ENCODE measurements at places on chromosomes 5 and 9. TPM values are rescaled to one million over a fixed set of nuclear protein-coding genes. Genes with fewer than 3 reads are reported as not detected.
A peak's percentile ranks its signal among the peaks of the same experiment; 100 is the strongest.

Gene BHMT
- total RNA-seq = not detected

Gene LRRTM2
- total RNA-seq = 2.1 TPM

DNA sequence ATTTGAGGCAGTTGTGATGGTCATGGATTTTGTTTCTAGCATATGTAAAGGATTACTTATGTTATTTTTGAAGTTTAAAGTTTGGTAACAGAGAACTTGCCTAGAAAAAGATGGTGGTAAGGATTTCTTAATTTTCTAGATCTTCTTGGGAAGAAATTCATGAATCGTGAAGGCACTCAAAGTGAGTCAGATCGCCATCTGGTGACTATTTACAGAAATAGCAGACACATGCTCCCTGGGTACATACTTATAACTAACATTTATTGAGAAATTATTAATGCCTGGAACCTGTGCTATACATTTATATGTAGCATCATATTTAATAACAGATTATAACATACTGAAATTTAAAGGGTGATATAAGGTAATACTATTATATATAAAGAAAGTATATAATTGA, 299.7 kb downstream of the IZUMO3 start:
- DNase-seq = no peak

Gene TLR4
- total RNA-seq = 1.9 TPM

DNA sequence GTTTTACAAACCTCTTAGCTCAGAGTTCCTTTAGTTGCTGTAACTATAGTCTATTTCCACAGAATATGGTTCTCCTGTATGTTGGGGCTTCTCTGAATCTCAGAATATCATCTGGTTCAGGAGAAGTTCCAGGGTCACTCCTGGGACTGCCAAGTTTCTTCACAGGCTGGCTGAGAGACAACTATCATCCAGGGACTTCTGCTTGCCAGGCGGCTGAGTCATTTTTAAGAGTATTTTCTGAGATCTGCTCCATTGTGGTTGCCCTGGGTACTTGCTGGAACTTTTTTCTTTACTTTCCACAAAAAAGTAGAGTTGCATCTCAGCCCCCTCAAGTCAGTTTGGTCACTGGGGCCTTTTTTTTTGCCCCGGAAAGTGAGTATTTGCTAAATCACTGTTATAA, 566.5 kb downstream of the LRRC70 start:
- no peak for DNase-seq

DNA sequence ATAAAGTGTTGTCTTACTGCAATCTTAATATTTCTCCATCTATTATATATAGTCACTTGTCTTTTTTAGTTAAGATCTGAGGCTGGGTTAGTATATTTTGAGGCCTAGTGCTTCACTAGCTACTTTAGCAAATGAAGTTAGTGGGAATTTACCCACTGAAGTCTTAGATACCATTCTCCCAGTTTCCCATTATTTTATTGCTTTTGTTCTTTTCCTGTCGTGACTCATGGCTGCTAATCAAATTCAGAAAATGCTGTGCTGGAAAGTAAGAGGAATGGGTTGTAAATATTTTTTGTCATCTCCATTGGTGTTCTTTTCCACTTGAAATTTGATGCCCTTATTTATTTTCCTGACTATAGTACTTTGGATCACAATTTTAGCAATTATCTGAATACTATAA, 14.2 kb downstream of the TCERG1 start:
- no peak for DNase-seq

Gene FOXD4L3
- not detected for total RNA-seq

Gene SLC4A9
- 0.18 TPM for total RNA-seq

Gene SLC36A3
- total RNA-seq = not detected

- peak; percentile 49 for DNase-seq
Observed at GRCh38 chr5:39274398-39275085, 55.2 kb upstream of the FYB1 start.

DNA sequence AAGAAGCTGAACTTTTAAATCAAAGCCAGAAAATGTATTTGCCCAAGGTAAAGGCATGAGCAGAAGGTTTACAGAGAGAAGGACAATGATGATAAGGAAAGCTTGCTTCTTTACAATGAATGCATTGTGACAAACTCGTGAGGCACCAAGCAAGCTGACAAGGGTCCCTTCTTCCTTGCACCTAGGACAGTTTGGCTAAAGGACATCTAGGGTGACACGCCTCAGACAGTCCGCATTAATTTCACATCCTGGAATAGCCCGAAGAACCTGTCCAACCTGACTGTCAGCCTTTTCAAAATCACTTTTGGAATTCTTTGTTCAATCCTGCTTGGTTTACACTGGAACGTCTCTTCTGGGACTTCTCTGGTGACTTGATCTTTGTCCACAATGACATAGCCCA, 146.4 kb upstream of the MAP3K1 start:
- DNase-seq = peak; percentile 7

GRCh38 chr9:80836013-80836412, 853.3 kb downstream of the TLE1 start:
- no peak for DNase-seq

DNA sequence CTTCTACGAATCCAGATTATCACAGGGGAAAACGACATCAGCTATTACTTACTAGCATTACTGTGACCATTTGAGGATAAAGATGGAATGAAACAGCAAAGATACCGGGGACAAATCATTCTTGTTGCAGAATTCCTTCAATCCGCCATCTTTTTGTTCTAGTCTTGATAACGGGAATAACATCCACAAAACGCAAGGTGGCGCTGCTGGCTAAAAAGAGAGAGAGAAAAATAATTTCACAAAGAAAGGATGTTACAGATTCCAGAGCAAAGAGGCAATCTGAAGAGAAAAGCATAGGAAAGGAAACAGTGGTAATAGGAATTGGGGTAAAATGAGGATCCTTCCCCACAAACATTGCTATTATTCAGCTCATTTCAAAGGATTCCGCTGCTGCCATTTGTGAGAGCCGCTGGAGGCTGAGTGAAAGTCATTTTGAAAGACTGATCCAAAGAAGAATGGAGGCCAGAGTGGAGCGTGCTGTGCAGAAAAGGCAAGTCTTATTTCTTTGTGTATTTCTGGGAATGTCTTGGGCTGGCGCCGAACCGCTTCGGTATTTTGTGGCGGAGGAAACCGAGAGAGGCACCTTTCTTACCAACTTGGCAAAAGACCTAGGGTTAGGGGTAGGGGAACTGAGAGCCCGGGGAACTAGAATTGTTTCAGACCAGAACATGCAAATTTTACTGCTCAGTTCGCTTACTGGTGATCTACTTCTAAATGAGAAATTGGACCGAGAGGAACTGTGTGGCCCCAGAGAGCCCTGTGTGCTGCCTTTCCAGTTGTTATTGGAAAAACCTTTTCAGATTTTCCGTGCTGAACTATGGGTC, at the start of gene PCDHB7:
TSS of gene PCDHB7 (plus strand) at position 264 of the 824 bp plus-strand sequence. CDS start at position 456, 192 bp downstream.
- DNase-seq = peak; percentile 70

Gene EMB
- total RNA-seq = 28.1 TPM

DNA sequence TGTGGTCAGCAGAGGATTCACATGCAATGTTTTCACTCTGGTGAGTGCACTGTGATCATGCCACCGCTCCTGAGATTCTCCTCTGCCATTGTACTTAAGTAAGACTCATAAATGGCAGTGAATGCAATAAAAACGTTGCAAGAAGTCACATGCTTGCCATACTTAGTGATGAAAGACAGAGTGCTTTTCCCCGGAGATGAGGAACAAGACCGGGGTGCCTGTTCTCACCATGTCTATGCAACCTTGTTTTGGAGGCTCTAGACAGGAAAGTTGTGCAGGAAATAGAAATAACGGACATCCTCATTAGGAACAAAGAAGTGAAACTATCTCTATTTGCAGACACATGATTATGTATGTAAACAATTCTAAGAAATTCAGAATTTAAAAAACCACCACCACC, 84.7 kb upstream of the IRX2 start:
- DNase-seq = peak; percentile 8

Gene PITX1
- total RNA-seq = 0.11 TPM

DNA sequence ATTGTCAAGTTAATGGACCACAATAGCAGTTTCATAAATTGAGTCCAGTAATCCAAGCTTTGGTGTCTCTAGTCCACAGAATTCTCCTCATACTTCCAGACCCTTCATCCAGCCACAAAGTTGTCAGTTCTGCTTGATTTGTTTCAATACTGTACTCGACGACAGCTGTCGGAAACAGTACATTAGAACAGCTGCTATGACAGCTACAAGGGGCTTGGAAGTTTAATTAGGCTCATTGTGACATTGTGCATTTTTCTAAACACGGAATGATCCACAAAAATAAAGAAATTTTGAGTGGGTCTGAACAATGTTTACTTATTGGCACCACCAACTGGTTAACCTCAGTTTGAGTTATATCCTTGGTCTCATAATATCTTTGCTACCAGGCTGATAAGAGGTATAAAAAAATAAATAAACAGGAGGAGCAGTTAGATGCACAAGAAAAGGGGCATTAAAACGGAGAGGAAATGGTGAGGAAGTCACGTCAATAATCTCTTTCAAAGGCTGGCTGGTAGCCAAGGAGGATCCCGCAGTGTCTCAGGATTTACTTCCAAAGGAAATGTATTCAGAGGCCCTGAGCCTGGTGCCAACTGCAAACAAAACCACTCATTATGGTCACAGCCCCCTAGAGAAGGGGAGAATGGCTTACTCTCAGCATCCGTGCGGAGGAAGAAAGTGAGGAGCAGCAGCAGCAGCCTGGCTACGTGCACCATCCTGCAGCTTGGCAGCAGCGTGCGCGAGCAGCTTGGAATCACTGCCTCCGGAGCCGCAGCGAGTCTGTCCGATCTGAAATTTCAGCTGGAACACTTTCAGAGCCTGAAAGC, 933.8 kb upstream of the DMAC1 start:
- DNase-seq = peak; percentile 97

GRCh38 chr5:170573114-170573513, 69.3 kb downstream of the KCNIP1 start:
- DNase-seq = no peak

GRCh38 chr5:103758996-103759395, 196.4 kb upstream of the NUDT12 start:
- DNase-seq = no peak

Gene CDO1
- 0.42 TPM for total RNA-seq

- DNase-seq = no peak
Observed at GRCh38 chr5:55175781-55176175, 2.8 kb upstream of the CDC20B start.

GRCh38 chr5:1511651-1512540, 11.9 kb downstream of the LPCAT1 start:
- peak; percentile 22 for DNase-seq

Gene TMC1
- not detected for total RNA-seq
